Fibroblast of the aortic adventitia (primary cell): ENCODE measurements at places on chromosomes 4 and X.

GRCh38 chr4:153931804-153932203 is 142.9 kb upstream of the SFRP2 start:
- peak; percentile 34 for DNase-seq

DNA sequence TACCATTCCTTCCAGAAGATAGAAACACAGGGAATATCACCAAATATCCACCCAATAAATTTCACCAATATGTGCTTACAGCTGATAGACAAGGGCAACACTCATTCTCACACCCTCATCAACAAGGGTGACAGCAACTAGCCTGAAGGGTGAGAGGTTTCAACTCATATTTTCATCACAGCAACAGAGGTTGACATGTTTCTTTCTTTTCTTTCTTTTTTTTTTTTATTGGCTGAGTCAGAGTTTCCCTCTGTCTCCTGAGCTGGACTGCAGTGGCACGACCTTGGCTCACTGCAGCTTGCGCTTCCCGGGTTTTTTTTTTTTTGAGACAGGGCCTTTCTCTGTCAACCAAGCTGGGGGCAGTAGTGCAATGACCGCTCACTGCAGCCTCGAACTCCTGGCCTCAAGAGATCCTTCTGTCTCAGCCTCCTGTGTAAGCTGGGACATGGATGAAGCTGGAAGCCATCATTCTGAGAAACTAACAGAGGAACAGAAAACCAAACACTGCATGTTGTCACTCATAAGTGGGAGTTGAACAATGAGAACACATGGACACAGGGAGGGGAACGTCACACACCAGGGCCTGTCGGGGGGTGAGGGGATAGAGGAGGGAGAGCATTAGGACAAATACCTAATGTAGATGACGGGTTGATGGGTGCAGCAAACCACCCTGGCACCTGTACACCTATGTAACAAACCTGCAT is 27.5 kb upstream of the ASMTL start:
- DNase-seq: no peak

GRCh38 chrX:118560489-118560888 is 64.9 kb downstream of the DOCK11 start:
- DNase-seq: no peak

- DNase-seq: peak; percentile 70
These were observed 66.0 kb upstream of the GEMIN8 start for GRCh38 chrX:14095702-14096101.

GRCh38 chrX:386239-386767 is 404 bp downstream of the PPP2R3B start:
- DNase-seq: no peak

DNA sequence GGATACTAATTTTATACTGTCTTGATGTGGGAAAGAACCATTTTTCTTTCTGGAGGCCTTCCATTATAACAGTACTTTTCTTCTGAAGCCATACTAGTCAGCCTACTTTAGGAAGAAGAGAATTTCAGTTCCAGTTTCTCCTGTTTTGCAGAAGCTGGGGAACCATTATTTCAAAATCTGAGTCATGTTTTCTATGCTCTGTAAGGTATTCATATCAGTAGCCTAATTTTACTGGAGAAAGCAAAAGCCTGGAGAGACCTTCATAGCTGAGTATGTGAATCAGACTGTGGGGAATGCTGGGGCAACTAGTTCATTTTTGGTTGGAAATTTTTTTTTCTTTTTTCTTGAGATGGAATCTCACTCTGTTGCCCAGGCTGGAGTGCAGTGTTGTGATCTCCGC is 22.4 kb downstream of the AFF1 start:
- peak; percentile 86 for DNase-seq

GRCh38 chrX:150730719-150731118 is 37.5 kb downstream of the MTMR1 start:
- peak; percentile 28 for DNase-seq

DNA sequence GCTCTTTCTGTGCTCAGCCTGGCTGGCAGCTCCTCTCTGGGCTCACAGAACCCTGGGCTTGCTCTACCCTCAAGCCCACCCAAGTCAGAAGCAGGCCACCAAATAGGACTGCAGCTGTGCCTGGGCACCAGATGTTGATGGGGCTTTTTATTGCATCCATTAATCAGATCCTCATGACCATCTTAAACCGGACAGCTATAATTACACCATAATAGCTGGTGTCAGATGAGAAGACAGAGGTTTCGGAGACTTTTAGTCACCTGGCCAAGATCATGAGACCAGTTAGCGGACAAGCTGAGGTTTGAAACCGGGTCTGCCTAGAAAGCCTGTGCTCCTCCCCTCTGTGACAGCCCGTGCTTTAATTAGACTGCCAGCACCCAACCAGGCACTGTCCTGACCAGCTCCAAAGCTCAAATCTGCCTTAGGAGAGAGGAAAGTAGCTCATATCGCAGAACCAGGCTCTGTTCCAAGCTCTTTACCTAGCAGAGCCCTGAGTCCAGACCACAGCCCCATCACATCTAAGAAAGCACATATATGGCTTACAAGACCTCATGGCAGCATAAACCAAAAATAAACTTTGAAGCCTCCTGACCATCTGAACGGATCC is 88.9 kb downstream of the JAKMIP1 start:
- no peak for DNase-seq

DNA sequence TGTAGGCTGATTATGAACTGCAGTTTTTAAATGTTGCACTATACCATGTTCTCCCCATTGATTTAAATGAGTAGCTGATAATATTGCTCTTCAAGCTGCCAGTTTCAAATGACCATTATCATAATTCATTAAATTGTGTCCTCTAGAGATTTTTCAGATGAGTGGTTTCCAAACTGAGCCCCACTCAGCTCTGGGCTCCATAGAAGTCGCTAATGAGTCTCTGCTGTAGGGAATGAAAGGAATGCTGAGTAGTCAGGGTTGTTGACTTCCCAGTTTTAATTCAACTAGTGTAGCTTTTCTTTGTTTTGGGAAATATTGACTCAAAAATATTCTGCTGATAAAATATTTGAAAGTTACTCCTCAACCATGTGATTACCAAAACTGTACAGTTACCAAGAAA is 1081.1 kb downstream of the ARAP2 start:
- no peak for DNase-seq
